Umbilical cord (tissue), 2 donors: ENCODE measurements at places on chromosomes 7 and 10.
A peak's percentile ranks its signal among the peaks of the same experiment; 100 is the strongest.

DNA sequence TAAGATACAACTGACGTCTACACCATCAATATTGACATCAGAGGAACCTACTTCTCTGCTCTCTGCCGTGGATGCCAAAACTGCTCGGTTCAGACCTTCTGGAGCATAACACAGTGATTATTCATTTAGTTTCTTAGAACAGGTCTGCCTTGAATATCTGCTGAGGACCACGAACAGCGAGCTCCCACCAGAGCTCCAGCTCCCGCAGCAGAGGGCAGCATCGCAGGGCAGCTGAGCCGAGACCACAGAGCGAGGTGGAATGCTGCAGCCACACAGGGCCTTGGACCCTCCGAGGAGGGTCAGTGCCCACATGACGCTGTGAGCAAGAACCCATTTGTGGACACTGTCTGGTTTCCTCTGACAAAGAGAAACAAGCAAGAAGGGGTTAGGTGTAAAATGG lies 6.8 kb downstream of the VIPR2 start:
- DNase-seq = no peak

DNA sequence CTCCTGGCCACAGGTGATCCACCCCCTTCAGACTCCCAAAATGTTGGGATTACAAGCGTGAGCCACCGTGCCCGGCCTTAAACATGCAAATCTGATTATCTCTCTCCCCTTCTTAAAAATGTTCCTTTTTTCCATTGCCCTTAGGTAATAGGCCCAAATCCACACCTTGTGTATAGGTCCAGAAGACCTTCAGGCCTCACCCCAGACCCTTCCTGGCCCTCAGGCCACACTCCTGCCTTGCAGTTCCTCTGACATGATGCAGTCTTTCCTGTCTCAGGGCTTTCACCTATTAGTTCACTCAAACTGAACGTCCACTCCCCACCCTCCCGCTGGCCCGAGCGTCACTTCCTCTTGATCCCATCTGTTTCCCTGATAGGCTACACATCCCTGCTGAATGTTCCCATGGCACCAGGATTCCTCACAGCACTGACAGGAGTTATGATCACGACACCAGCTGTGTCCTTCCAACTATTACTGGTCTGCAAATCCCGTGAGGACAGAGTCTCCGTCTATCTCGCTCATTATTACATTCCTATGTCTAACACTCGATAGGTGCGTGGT lies 46.4 kb downstream of the DENND2A start:
- DNase-seq = no peak

DNA sequence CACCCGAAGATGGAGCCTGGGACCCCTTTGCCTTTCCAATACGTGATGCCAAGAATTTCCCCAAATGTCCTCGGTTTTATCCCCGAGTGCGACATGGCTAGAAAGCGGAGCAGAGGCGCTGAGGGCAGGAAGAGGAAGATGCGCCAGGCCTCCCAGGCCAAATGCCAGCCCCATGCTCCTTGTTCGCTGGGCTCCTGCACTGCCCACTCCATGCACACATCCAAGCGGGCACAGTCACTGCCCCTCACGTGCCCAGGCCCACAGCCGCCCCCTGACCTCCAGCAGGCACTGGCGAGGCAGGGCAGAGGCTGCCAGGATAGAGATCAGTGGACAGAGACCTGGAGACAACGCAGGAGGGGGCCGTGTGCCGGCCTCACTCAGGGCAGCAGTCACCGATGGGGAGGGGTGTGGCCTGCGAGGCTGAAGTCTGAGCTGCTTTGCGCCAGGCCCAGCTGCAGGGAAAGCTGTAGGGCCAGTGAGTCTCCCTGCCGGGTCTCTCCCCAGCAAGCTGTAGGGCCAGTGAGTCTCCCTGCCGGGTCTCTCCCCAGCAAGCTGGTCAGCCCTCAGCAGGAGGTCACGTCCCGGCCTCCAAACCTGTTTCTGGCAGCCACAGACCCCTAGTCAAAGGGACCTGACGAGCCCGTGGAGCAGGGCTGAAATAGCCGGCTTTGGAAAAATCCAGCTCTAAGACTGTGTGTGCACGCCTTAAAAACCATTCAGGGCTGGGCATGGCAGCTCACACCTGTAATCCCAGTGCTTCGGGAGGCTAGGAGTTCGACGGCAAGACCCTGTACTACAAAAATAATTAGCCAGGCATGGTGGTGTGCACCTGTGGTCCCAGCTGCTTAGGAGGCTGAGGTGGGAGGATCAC lies 100.6 kb upstream of the DIP2C start:
- no peak for DNase-seq

GRCh38 chr10:1978584-1978983 lies 241.3 kb upstream of the ADARB2 start:
- no peak for DNase-seq

DNA sequence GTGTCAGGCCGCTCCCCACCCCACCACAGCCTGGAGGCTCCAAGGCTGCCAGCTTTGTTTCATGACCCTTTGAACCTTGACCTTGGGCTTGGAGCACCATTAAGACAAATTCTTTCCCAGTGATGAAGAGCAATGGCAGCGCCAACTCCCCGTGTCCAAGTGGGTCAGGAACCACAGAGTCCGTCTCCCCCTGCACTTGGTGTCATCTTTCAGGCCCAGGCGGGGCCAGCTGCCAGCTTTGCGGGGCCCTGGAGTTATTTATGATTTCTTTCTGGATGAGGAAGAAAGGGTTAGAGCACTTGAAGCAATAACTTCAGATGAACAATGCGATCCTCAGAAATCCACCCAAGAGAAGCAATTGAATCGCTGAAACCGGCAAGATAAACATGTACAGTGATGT lies 110.8 kb downstream of the MYL10 start:
- DNase-seq = peak; percentile 76

DNA sequence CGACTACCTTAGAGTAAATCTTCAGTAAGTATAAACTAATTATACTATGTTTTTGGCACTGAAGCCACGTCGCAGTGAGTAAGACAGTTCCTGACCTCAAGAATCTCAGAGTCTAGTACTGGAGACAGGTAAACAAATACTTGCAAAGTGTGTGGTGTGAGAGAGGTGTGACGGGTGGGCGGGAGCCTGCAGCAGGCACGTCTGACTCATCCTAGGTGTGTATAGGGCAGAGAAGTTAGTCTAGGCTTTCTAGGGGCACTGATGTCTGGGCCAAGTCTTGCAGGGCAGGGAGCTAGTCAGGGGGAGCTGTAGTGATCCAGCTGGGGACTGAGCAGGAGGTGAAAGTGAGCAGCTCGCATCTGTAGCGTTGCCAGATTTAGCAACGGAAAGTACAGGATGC lies 35.9 kb upstream of the SFTPD start:
- no peak for DNase-seq

GRCh38 chr10:13078912-13079775 lies 20.8 kb upstream of the OPTN start:
- no peak for DNase-seq

DNA sequence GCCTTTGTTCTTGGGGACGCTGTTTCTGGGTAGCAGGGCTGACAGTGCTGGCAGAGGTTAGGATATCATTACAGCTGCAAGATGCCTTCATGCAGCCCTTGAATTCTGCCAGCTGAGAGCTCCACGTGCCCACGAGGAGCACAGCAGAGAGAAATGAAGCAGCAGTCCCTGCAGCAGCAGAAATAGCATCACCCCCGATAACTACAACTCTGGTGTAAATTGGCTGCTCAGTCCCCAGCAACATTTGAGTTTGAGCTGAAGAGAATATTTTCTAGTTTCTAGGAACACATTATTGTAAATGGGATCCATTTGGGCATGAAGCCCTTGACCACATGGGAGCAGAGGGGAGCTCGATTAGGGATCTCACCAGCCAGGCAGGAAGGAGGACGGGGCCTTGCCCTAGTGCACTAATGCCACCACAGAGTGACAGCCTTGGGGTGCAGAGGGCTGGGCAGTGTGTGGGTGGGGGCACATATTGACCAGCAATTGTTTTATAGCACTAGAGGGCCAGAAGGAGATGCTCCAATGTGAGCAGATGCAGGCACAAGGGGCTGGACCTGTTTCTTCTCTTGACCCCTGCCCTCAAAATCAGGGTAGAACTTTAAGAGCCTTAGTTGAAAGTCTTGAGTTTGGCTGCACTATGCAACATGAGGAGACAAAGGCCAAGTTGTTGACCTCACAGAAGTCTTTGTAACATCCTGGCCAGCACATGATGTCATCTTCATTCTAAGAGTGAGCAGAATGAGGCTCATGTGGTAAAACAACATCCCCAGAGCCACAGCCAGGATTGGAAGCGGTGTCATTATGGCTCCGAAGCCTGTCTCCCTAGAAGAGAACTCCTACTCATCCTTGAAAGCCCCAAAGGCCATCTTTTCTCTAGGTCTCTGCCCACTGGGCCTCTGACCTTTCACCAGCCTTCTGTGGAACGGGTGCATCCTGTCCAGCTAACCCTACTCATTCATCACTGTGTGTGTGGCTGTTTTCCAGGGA lies 52.6 kb downstream of the ADCY1 start:
- DNase-seq = no peak

DNA sequence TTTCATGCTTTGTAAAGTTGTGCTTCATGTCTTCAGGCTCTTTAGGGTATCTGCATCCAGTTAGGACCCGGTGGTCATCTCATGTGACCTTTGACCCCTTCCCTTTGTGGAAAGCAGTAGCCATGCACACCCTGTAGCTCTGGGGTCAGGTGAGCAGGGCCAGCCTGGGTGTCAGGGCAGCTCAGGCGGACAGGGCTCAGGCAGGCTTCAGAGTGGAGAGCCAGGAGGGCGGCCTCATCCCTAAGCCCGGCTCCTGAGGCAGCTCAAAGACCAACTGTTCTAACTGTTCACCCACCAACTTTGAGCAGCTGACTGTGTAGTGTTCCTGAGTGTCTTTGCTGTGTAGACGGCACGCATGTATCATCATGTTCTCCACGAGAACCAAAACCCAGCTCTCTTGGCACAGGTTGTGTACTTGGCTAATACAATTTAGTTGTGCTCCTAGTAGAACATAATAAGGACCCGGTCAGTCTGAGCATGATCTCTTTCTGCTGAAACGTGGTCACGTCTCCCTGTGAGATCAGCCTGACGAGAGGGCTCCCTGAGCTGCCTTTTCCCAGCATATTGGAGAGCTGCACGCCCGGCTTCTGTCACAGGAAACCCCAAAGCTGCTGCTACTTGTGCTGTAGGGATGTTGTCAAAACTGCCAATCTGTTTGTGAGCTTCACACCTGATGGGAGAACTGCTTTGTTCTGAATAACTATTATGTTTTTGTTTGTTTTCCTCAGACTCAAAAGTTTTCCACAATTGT lies 30.0 kb downstream of the EEPD1 start:
- peak; percentile 46 for DNase-seq

GRCh38 chr10:99560277-99561126 lies 27.8 kb downstream of the NKX2-3 start:
- peak; percentile 45 for DNase-seq

GRCh38 chr10:69715156-69715898 lies 85.3 kb downstream of the FAM241B start:
- no peak for DNase-seq

DNA sequence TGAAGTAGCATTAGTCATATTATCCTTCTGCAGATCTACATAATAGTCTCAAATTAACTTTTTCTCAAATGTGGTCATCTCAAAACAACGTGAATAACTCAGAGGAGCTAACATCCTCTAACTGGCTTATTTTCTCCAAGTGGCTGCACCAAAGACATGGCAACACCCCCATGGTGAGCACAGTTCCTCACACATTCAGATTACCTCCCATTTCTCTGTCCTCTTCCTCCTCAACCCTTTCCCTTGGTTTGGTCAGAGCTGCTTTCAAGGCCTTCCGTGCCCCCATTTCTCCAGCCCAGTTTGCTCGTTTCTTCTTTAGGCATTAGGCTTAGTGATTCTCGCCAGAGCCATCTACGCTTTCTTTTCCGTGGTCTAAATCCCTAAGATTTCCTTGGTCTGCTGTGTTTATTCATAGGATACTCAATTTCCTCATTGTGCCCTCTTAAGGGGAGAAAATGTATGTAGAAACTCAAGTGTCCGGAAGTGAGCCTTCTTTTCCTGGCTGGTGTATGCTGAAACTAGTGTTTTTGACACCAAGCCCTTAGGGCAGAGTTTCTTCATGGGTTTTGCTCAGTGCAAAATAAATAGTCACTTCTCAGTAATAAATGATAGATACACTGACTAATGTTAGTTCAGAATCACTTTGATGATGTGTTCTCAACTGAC lies 2.6 kb downstream of the MET start:
- DNase-seq = no peak

GRCh38 chr7:26900251-26900650 lies 35.9 kb upstream of the SKAP2 start:
- no peak for DNase-seq

GRCh38 chr10:34687434-34688210 lies 127.5 kb downstream of the PARD3 start:
- DNase-seq = no peak

- peak; percentile 85 for DNase-seq
These were observed 111.7 kb upstream of the MBL2 start for GRCh38 chr10:52883996-52884871.

DNA sequence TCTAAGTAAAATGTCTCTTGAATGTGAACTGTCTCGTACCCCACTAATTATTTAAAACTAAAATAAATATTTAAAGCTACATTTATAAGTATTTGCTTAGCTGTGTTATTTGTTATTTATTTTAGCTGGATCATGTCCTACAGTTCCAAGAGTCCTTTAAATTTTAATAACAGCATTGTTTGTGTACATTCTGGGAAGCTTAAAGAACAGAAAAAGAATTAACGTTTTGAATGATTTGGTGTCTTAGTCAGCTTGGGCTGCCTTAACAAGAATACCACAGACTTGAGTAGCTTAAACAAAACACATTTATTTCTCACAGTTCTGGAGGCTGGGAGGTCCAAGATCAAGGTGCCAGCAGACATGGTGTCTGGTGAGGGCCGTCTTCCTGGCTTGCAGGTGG lies 107.4 kb downstream of the ITIH5 start:
- DNase-seq = no peak

DNA sequence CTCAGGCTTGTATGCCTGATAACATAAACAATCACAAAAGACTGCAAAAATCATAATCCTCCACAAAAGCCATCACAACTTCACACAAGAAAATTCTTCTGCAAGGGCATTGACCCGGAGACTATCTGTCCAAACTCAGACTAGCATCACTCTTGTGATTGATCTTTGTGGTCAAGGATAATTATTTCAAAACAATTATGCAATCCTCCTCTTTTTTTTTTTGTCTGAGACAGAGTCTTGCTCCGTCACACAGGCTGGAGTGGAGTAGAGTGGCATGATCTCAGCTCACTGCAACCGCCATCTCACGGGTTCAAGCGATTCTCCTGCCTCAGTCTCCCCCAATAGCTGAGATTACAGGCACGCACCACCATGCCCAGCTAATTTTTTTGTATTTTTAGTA lies 22.2 kb downstream of the CDNF start:
- DNase-seq = no peak

DNA sequence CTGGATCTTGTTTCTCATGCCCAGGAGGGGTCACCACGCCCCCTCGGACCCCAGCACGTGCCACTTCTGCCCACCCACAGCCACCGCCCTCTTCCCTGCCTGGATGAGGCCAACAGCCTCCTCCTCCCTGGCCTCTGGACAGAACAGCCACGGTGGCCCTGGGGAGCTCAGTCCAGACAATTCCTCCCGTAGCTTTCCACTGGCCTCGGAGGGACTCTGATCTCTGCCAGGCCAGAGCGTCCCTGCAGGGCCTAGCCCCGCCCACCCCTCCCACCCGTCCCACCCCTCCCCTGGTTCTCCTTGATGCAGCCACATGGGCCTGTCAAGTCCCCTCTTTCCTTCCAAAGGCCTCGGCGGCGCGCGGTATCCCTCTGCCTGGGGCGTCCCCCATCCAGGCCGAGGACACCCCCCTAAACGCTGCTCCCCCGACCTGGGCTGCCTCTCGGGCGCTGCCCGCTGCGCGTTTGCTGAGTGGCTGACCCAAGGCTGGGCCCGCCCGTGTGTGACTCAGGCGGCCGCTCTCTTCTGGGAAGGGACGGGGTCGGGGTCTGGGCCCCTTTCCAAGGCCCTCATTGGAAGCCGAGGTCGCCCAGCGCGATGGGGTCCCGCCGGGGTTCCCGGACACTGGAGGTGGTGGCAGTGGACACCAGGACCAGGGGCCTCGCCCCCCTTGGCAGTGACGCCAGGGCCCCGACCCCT lies 557 bp downstream of the TMEM120A start:
- peak; percentile 51 for DNase-seq
